ENCODE measurements at places on chromosomes 7 and 10.

DNA sequence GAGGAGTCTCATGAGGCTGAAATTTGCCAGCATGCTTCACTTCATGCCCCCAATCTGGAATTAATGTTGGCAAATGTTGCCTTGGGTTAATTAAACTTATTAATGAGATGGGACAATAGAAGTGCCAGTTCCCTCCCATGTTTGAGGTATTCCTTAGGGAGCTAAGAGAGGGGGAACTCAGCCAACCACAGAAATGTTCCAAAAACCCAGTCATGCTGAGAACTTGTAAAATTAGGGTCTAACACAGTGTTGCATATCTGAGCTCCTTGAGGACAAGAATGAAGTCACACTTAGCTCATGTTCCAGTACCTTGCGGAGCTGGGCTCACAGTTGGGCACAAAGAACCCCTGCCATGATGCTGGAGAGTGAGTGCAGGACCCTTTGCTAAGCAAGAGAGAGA, 89.4 kb downstream of the OAT start:
- no peak for DNase-seq

DNA sequence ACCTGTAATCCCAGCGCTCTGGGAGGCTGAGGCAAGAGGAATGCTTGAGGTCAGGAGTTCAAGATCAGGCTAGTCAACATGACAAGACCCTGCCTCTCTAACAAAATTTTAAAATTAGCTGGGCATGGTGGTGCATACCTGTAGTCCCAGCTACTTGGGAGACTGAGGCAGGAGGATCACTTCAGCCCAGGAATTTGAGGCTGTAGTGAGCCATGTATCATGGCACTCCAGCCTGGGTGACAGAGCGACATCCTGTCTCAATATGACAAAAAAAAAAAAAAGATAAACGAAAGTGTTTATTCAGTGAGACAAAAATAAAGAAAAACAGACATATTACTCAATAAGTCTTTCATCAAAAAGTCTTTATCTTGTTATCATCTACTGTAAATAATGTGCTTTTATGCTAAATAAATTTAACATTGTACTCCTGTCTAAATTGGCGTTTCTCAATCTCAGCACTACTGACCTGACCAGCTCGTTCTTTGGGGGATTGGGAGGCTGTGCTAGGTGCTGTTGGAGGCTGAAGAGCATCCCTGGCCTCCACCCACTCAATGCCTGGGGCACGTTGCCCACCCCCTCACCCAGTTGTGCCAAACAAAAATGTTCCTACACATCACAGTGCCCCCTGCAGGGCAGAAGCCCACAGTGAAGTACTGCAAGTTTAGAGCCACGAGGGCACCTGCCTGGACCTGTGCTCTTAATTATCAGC, 57.7 kb downstream of the NCAPG2 start:
- no peak for DNase-seq

- DNase-seq: no peak
These were observed 112.3 kb downstream of the HTR7 start for GRCh38 chr10:90745565-90745964.

DNA sequence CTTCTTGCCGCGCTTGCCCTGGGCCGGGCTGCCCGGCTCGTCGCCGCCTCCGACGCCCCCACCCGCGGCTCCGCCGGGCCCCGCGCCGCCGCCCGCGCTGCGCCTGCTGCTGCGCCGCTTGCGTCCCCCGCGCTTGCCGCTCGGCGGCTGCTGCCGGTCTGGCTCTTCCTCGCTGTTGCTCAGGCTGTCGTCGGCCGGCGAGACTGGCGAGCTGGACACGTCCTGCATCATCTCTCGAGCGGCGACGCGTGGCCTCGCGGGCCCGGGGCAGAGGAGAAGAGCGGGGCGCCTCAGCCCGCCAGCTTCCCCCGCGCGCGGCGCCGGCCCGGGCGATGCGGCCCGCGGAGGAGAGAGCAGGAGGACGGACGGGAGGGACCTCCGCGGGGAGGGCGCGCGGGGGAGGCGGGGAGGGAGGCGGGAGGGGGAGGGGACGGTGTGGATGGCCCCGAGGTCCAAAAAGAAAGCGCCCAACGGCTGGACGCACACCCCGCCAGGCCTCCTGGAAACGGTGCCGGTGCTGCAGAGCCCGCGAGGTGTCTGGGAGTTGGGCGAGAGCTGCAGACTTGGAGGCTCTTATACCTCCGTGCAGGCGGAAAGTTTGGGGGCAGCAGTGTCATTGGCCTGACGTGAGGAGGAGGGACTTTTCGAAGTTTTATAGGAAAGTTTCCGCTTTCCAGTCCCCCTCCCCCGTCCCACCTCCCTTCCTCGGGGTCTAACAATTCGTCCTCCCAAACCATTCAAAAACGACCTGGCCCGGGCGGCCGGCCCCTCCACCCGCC, at the start of gene TWIST1:
TSS of gene TWIST1 (minus strand) at position 546 of the 779 bp plus-strand sequence. CDS start at position 231, 315 bp downstream.
- DNase-seq: peak; percentile 86

- no peak for DNase-seq
These were observed 21.2 kb downstream of the BPGM start for GRCh38 chr7:134667899-134668298.

DNA sequence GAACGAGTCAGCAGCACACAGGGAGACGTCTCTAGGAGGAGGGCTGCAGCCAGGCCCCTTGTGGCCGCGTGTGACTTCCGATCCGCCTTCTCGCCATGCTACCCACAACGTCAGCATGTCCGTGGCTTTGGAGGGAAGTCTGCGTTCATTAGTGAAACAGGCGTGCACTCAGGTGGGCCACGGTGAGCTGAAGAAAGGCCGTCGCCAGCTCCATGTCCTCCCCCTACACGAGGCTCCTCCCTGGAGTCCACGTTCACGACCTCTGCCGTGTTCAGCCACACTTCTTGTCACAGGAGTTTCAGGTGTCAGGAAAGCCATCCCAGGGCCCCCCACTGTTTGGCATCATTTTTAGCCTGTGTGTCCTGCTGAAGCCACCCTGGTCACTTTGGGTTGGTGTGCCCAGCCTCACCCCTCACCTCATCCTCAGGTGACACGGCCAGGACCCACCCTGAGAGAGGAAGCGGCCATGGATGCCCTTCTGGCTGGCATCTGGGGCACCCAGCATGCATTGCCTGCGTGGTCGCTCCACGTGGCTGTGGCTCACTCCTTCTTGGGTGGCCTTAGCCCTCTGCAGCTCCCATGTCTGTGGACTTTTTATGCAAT, 310.6 kb upstream of the SHH start:
- DNase-seq: no peak

GRCh38 chr10:132563485-132564248, 26.1 kb downstream of the INPP5A start:
- DNase-seq: no peak

DNA sequence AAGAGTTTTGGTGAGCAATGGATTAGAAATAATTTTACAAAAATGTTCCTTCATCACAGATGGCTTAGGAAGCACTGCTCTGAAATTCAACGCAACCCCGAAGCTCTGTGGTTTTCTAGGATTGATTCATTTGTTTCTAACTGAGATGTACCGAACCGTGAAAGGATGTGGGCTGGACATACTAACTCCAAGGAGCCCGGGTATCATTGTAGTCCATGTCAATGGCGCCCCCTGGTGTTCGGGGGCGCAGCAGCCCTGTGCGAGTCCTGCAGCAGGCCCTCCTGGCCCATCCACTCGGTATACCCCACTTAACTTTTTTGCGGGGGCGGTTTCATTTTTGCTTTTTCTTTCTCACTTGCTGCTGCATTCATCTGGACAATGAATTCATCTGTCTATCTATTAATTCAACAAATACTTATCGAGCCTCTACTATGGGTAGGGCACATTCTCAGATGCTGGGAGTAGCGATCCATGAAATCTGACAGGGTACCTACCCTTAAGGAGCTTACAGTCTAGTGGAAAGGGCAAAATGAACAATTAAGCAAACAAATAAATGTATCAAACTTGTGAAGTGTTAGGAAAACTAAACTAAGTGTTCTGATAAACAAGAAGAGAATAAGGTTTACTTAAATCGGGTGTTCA, 25.2 kb upstream of the ITPRID1 start:
- no peak for DNase-seq

GRCh38 chr10:73889014-73889413, 14.7 kb upstream of the CAMK2G start:
- no peak for DNase-seq

DNA sequence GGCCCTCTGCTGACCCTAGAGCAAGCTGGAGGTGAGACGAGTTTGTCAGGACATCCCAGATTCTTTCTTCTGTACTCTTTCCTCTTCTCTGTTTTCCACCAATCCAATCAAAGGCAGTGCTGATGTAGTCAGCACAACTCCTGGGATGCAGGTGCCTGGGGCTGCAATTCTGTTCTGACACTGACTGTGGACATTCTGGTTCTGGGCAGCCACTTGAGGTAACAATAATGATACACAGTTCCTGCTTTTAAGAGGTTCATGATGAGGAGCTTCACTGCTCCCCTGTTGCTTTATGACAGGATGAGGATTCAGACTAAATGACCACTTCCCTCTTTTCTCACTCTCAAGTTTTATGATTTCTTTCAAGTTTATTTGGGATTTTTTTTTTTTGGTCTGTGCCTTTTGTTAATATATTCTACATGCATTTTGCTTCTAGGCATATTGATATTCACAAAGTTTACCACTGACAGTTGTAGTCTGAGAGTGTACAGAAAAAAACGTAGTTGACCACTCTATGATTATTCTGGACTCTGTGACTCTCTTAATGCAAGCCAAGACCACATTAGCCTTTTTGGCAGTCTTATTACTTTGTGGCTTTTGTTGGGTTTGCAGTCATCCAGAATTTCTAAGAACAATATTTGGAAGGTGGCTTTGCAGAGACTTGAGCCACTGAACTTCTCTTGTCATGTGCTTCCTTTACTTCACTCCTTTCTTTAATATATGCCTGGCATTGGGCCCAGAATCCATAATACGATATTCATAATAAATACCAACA, 247.6 kb downstream of the AUTS2 start:
- no peak for DNase-seq

GRCh38 chr10:91163869-91164474, 56.5 kb upstream of the PCGF5 start:
- DNase-seq: peak; percentile 49

GRCh38 chr7:127650847-127651555, 993 bp upstream of the SND1 start:
- no peak for DNase-seq

DNA sequence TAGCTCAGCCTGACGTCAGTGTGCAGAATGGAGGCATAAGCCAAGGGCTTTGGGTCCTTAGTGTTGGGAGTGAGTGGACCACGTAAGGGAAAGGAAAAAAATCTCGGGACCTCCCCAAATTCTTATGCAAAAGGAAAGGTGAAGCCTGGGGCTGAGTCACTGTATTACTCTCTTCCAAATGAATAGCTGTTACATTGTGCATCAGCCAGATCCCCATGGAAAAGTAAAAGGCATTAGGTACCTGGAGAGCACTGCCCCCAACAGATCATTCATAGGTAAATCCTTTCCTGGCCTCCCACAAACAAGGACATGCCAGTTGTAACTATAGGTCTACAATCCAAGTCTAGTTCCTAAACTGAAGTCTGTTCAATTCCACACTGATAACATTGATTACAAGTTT, 170.5 kb downstream of the C1GALT1 start:
- no peak for DNase-seq

DNA sequence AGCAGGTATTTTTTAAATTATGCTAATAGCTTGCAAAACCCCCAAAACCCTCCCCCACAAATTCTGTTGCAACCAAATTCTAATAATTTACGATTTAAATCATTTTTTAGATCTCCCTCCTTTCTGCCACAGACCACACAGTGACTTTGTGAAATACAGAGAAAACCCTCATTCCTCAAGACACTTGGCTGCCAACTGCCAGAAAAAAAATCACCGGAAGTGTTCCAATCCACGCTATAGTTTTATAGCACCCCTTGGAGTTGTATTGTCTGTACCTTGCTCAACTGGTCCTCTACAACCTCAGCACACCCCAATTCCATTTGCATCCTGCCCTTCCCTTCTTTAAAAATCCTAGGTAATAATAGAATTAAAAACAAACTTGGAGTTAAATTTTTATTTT, 560.1 kb downstream of the PARD3 start:
- no peak for DNase-seq

GRCh38 chr7:50779427-50779826, 3.3 kb downstream of the GRB10 start:
- no peak for DNase-seq

DNA sequence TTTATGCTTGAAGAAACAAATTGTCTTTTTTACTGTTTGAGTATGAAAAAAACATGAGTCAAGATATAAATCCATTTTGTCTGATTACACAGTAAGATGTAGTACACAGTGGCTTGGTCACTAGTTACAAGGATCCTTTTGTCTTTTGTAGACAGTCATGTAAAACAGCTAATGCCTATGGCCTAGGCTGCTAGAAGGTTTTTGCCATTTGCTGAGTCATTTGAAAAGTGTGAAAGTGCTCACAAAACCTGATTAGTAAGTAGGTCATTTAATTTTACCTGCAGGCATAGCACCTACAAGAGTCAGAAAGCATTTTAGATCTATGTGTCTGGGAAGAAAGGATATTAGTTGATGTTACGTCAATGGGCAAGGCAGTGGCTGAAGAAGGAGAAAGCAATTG, 819.4 kb downstream of the MAGI2 start:
- DNase-seq: no peak

GRCh38 chr7:73351447-73352167, 23.6 kb downstream of the FKBP6 start:
- no peak for DNase-seq

DNA sequence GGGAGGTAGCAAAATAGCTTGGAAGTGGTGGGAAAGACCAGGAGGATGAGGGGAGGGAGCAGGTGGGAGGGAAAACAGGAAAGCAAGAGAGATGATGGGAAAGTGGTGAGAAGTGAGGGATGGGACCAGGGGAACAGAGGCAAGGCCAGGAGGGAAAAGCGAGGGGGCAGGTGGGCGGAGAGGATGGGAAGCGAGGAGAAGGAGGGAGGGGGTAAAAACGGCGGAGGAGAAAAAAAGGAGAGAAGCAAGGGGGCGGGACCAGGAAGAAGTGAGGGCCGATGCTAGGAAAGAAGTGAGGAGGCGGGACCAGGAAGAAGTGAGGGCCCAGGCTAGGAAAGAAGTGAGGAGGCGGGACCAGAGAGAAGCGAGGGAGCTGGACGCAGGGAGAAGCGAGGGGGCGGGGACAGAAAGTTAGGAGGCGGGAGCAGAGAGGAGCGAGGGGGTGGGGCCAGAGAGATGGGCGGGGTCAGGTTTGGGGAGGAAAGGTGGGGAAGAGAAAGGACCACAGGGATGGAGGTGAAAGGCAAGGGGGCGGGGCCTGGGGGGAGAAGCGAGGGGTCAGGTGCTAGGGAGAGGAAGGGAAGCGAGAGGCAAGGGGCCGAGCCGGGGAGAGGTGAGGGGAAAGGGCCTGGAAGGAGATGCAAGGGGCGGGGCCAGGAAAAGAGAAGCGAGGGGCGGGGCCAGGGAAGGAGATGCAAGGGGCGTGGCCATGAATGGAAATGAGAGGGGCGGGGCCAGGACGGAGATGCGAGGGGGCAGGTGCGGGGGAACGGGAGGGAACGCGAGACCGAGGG, 984 bp downstream of the SMURF1 start:
- peak; percentile 85 for DNase-seq

DNA sequence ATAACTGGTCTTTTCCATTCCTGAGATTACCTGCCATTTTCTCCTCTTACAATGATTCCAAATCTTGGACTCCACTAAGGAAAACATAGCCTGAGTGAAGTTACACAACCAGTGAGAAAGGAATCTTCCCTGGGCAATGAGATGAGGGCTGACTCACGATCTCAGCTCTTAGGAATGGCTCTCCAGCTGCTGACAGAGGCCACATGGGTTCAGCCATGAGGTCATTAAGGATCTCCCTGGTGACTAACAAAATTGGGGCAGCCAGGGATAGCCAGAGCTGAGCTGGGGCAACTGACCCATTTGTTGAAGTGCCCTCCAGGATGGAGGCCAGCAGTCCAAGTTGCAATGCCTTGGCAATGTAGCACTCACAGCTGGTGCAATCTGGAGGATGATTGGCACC, 78.7 kb upstream of the MKLN1 start:
- peak; percentile 92 for DNase-seq

GRCh38 chr10:97518301-97519043, 19.7 kb downstream of the UBTD1 start:
- DNase-seq: no peak

Measured in AG04450 (cell line).